ENCODE measurements at places on chromosomes 16 and 17.

DNA sequence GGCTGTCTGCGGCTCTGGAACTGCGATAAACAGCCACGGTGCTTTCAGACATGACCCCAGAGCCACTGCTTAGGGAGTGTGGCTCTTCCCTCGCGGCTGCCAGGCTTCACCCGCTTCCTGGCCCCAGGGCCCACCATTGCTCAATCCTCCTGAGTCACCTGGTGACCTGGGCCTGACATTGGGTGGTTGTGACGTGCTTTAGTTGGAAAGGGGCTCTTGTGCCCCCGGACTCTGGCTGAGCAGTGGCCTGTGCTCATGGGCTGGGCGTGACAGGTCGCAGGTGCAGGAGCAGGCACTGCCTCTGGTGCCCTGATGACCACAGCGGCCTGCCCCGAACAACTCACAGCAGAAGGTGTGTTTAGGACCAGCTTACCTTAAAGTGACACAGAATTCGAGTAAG is 8.6 kb upstream of the NUDT16L1 start:
- no peak for DNase-seq

- no peak for DNase-seq
Measured at GRCh38 chr16:56716761-56717160, 13.2 kb upstream of the NUP93 start.

GRCh38 chr17:76384987-76385891 is 830 bp downstream of the SPHK1 start:
- no peak for DNase-seq

GRCh38 chr17:58605470-58605869 is 86.4 kb downstream of the TEX14 start:
- no peak for DNase-seq

DNA sequence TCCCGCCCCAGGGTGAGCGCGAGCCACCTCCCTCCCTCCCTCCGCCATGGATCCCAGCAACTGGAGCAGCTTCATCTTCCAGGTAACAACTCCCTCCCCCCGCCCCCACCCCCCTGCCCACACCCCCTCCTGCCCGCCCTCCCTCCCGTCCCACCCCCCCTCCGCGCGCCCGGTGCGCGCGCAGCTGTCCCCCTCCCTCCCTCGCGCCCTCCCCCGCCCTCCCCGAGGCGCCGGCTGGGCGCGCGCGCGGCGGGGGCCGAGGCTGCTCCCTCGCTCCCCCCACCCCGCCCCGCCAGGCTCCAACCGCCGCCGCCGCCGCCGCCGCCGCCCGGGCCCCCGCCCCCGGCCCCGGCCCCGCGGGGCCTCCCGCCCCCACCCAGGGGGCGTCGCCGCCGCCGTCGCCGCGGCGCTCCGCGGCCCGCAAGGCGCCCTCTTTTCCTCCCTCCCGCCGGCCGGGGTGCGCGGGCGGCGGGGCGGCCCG is at the start of gene MAZ:
TSS of gene MAZ (plus strand) at position 431 of the 481 bp plus-strand sequence. CDS start 173 bp downstream, outside the sequence.
- DNase-seq = no peak

- no peak for DNase-seq
Measured at GRCh38 chr17:46024590-46024989, 25.5 kb downstream of the STH start.

DNA sequence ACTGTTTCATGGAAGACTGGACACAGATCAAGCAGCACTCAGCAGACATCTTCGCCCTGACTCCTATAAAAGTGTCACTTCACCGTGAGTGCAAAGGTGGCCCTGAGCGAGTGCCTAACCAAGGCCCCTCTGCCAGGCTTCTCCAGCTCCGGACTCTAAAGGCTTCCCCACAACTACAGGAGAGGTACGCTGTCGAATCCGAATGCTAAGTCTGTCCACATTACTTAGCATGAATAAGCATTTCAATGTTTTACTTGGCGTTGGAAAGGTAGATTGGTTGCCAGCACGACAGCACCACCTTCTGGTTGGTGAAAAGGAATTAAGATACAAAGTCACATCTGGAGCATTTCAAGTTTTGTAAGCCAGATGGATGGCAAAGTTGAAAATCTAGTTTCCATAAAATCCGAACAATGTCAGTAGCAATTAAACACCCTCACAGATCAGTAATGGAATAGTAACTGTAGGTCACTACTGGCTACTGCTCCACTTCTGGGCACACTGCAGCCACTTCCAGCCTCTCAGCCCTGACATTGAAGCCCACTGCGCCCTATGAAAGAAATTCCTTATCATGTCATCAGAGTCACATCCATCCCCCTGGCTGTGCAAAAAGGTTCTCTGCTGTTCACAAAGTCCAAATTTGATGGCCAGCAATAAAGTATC is 100.9 kb downstream of the PARN start:
- DNase-seq = peak; percentile 30

- DNase-seq = no peak
Measured at GRCh38 chr16:73000907-73001521, 46.9 kb downstream of the ZFHX3 start.

GRCh38 chr17:19372011-19372370 is 6.3 kb upstream of the MAPK7 start:
- no peak for DNase-seq

- DNase-seq = peak; percentile 17
Measured at GRCh38 chr16:77273-77806, 685 bp upstream of the MPG start.

DNA sequence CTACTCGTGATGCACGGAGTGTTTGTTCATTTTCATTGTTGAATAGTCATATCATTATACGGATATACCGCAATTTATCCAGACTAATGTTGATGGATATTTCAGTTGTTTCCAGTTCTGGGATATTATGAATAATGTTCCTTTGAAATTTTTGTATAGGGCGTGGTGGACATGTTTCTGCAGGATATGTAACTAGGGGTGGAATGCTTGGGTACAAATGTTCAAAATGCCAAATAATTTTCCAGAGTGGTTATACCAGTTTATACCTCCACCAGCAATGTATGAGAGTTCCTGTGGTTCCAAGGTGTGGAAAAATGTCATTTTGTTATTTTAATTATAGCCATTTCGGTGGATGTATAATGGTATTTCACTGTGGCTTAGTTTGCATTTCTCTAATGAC is 53.6 kb downstream of the NUP88 start:
- DNase-seq = no peak

DNA sequence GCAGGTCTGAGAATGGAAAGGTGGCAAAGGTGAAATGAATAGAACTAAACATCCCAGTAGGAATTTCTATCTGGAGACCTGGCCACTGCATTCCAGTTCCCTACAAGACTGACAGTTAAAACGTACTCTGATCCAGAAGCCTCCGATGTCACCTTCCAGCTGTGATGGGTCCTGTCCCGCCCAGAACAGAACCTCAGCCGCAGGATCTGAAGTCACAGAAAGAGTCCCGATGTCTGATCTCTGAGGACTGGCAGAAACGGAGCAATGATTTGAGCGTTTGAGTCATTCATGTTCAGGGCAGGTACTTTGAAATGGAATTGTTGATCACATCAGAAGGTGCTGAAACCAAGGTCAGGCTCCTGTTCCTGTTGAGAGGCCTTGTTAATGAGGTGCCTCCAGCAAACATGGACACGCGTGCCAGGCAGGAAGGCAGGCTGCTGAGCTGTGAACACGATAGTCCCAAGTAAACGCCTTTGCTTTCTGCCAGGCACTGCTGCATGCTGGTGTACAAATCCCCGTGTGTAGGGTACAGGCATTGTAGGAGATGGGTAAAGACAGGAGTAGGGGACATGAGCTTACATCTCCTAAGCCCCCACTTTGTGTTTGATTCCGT is 61.4 kb downstream of the VAT1L start:
- DNase-seq = no peak

DNA sequence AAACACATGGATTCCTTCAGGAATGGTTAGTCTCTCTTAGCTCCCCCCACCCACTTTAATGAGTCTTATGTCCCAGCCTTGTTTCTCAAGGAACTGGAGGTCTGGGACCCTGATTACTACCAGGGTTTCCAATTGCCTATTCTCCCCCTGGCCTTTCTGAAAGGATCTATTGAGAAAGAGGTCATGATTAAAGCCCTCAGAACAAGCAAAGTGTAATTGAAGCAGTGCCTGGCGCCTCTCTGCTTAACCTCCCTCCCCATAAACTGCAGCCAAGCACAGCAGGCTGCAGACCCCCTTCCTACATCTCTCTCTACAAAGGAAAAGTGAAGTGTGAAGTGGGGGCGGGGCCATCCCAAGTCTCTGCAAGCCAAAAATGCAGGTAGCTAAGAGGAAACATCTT is 159.7 kb upstream of the CDH11 start:
- no peak for DNase-seq

DNA sequence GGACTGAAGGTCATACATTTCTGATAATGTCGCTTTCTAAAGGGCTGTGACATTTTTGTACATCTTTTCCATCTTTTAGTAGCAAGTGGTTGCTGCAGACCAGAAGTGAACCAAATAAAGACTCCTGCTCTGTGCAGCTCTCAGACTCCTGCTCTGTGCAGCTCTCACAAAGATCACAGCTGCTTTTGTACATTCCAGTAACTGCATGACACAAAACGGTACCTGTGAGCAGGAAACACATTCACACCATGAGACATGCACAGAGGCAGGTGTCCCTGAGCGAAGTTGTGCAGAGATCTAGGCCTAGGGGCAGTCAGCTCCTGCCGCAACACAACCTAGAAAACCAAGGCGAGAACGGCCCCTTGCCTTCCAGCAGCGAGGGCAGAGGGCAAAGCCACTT is 67.5 kb downstream of the KLHDC4 start:
- DNase-seq = no peak

All from central memory CD4-positive, alpha-beta T cell (primary cell).